ENCODE measurements at places on chromosomes 16 and 17.

- no peak for DNase-seq
These were observed 37.4 kb upstream of the LONP2 start for GRCh38 chr16:48206594-48207242.

GRCh38 chr17:44967026-44967906 lies 837 bp downstream of the C1QL1 start:
- no peak for DNase-seq

DNA sequence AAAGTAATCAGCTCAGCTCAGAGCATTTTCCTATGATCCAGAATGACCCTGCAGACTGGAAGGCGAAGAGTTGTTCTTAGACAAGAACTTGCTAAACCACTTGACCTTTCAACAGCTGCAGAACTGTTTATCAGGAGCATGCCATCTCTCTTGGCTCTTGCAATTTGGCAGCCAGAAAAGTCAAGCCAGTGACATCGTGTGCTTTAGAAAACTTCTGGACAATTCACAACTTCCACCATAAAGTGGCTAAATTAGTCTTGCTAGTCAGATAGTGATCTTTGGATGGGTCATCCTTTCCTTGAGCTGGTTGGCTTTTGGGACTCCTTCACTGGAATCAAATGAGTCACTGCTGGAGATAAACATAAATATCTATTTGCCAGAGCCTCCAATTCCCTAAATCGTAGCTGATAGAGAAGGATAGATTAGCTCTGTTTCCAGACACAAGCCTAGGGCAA lies 146.5 kb downstream of the MAP2K6 start:
- no peak for DNase-seq

GRCh38 chr17:62898239-62898864 lies 67.7 kb upstream of the TANC2 start:
- no peak for DNase-seq

GRCh38 chr17:65027305-65027704 lies 29.2 kb downstream of the GNA13 start:
- no peak for DNase-seq

- no peak for DNase-seq
These were observed 2.3 kb downstream of the SPACA3 start for GRCh38 chr17:32993977-32994376.
